Mucosa of gallbladder (tissue), 1 donor: ENCODE measurements at places on chromosomes 7 and 10. TPM values are rescaled to one million over a fixed set of nuclear protein-coding genes. Genes with fewer than 3 reads are reported as not detected.

- no peak for DNase-seq
Observed at GRCh38 chr7:151677581-151678226, 158.0 kb upstream of the RHEB start.

DNA sequence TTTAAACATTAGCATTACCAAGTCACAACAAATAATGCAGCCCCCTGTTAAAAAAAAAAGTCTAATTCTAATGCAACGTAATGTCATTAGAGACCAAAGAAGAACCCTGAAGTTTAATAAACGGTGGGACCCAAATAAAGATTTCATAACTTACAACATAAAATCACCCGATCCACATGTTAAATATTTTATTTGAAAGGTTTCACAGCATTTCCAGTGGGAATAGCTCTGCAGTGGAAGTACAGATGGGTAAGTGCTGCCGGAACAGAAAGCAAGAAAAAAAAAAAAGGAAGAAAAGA lies 320.6 kb upstream of the ZMIZ1 start:
- no peak for DNase-seq

DNA sequence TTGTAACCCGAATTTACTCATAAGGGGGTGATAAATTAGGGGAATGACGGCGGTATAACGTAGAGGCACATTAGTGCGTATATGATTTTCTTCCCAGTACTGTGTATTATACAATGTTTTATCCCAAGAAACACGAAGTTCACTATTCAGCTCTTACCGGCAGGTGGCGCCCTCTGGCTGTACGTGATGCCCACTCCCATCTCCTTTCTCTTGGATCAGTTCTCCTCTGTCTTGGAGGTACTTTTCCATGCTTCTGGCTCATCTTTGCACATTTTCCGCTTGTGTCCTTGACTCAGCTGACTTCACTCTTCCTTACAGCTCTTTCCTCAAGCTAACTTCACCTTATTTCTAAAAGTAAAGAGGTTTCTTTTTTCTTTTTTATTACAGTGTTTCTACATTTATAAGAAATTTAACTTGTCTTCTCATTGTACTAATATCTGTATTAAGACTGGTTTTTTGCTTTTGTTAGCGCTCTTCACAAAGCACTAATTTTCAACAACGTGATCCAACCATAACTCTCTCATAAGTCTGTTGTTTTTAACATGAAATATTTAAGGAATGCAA lies 21.3 kb downstream of the TMEM176B start:
- DNase-seq, result peak; percentile 89

GRCh38 chr10:69413221-69413865 lies 3.4 kb downstream of the TACR2 start:
- DNase-seq, result peak; percentile 56

Gene JCAD
- total RNA-seq, result 25.8 TPM

- no peak for DNase-seq
Observed at GRCh38 chr7:44461387-44461786, 29.1 kb downstream of the NUDCD3 start.

- DNase-seq, result no peak
Observed at GRCh38 chr10:99621454-99622251, 1.4 kb upstream of the SLC25A28 start.

Gene THSD7A
- total RNA-seq, result 15.0 TPM

DNA sequence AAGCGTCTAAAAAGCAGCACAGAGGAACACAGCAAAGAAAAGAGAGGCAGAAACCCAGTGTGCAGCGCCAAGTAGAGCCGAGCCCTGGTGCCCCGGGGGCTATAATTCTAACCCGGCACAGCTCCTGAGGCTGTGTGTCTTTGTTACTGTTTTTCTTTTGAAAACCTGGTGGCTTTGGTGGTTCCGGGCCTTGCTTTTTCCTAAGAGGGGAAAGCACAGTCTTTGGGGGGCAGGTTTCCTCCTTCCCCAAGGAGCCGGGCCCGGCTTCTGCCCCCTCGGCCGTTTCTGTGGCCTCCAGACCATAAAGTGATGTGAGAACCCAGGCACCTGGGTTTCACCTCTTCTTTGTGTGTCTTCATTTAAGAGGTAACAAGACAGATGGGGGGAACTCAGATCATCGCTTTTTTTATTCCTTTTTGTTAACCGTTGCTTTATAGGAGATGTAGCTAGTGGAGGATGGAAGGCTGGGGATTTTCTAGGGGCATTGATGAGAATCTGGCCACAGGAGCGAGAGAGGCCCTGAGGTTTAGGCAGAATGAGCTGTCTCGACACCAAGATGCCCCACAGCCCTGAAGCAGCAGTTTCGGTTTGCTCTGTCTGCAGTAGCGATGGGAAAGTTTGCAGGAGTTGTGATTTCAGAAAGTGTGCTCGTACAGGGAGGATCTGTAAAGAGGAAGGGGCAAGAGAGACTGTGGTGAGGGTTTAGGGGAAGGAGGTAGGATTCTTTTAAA lies 367.8 kb upstream of the GALNT17 start:
- no peak for DNase-seq

Gene ASZ1
- total RNA-seq, result not detected

Gene GALNT17
- total RNA-seq, result 1.7 TPM

- DNase-seq, result no peak
Observed at GRCh38 chr7:101956130-101956529, 138.7 kb downstream of the CUX1 start.

Gene MLXIPL
- 117 TPM for total RNA-seq

DNA sequence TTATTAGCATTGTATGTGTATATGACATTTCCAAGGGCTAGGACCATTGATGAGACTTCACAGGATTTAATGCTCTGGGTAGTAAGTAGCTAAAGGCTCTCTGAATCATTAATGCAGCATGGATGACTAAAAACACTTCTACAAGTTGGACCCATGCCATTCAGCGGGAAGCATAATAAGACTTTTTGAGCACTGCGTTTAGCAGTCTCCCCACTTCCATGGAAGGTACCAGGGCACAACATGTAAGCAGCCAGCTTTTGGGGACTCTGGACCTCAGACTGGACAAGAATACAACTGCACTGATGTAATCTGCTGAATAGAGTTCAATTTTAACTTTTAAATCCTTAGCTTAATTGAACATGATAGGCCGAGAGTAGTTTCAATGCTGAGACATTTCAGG lies 191.7 kb upstream of the IMMP2L start:
- DNase-seq, result no peak

Gene LRRC61
- total RNA-seq, result 11.7 TPM

Gene NPY4R
- total RNA-seq, result 0.14 TPM

GRCh38 chr7:105339404-105340323 lies 49.1 kb downstream of the SRPK2 start:
- DNase-seq, result no peak

GRCh38 chr10:113665352-113665751 lies 1.5 kb upstream of the NRAP start:
- no peak for DNase-seq

DNA sequence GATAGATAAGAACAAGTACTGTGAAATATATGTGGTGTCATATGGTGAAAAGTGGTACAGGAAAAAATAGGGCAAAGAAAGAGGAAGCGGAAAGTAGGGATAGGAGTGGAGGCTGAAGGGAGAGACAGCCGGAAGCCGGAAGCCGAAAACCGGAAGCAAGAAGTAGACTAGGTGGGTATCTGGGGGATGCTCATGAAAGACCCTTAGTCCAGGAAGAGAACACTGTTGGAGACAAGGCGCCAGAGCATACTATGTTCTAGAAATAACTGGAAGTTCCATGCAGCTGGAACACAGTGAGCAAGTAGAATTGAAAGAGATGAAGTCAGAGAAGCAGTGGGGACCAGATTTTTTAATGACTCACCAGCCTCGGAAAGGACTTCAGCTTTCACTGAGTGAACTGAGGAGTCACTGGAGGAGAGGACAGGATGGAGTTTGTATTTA lies 22.5 kb downstream of the ST8SIA6 start:
- DNase-seq, result no peak

- DNase-seq, result no peak
Observed at GRCh38 chr10:61166489-61166888, 222.5 kb upstream of the RHOBTB1 start.

Gene SEMA3E
- total RNA-seq, result 19.8 TPM

Gene CNTNAP2
- total RNA-seq, result 1.6 TPM

Gene ZMIZ1
- total RNA-seq, result 107 TPM

Gene SNX8
- total RNA-seq, result 20.5 TPM

DNA sequence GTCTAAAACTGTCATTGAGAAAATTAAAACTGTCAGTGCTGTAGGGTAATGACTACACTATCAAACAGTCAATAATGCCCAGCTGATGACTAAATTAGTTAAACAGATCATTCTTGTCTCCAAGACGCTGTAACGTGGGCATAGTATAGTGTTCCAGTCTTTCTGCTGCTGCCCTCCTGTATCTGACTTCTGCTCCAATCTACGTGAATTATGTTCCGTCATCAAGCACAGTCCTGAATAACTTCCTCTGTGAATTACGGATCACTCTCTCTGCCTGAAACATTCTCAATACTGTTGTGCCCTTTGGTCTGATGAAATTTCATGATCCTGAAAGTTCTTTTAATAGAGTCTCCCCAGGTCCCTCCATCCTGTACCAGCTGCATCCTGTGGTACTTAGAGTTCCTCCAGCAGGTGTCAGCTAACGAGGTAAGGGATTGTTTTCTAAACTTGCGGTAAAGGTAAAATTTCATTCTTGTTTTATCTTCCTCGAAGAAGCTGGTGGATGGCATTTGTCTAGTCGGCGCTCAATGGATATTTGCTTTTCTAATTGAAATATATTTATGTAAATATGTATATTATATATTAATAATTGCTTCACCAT lies 393.5 kb upstream of the ADARB2 start:
- no peak for DNase-seq

DNA sequence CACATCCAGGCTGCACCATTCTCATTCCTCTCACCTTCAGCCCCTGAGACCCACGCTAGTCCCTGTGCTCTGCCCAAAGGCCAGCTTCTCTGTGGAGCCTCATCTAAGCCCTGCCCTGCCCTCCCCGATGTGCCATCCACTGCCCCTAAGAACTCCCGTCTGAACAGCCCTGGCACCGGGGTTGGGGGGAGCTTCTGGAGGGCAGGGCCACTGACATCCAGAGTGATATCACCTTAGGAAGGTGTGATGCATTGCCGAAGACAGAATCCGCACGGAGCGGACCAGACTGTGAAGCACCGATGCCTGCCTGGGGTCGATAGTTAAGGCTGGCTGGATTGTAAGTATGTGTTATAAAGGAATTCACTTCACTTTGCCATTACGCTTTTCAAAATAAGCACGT lies 511.0 kb downstream of the PTPRN2 start:
- DNase-seq, result no peak

Gene FGFBP3
- total RNA-seq, result 0.72 TPM

GRCh38 chr7:114081606-114082425 lies 163.0 kb upstream of the PPP1R3A start:
- DNase-seq, result peak; percentile 22

- DNase-seq, result no peak
Observed at GRCh38 chr7:49396229-49396628, 377.2 kb upstream of the VWC2 start.

GRCh38 chr10:114485696-114486400 lies 81.5 kb upstream of the AFAP1L2 start:
- no peak for DNase-seq

DNA sequence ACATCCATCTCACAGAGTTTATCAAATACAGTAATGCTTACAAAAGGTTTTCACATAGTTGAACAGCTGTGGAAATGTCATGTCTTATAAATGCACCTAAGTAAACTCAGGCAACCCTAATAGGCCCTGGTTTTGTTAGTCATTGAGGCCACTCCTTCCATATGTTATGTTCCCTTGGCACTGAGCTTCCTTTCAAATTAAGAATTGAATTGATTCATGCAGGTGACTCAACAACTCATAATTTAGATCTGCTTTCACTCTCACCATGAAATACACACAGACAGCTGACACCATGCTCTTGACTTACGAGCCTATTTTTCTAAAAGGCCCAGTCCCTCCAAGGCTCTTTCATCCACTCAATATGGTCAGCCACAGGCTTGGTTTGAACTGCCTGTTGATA lies 476.9 kb downstream of the KCNMA1 start:
- DNase-seq, result peak; percentile 28

- DNase-seq, result no peak
Observed at GRCh38 chr7:21128062-21128817, 299.6 kb upstream of the SP4 start.

Gene GIMAP8
- total RNA-seq, result 11.4 TPM

DNA sequence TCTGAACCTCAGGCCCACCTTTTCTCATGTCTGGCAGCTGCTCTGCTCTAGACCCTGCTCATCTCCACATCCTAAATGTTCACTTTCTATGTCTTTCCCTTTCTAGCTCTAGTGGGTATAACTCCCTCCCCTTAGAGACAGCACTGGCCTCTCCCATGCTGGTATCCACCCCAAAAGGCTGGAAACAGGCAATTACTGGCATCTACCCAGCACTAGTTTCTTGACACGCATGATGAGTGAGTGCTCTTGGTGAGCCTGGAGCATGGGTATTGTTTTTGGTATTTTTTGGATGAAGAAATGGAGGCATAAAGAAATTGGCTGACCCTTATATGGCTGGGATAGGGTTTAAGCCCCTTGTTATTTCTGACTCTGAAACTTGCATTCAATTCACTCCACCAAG lies 156.0 kb downstream of the EGFR start:
- no peak for DNase-seq

Gene OR2A1
- not detected for total RNA-seq

Gene CDNF
- 0.98 TPM for total RNA-seq

DNA sequence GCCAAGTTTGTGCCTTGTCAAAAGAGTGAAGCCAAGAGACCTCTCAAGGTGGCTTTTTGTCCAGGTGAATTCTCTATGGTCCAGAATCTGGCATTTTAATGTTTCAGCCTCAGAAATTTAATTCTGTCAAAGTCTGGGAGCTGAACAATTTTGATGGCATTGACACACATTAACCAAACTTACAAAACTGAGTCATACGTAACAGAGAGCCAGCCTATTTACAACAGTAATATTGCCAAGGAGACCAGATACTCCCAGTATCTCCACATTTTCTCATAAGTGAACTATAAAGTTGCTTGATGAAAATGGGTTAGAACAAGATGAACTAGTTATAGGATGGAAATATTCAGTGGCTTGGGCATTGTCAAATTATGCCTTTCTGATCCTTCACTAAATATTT lies 43.8 kb downstream of the PDE6C start:
- DNase-seq, result no peak

DNA sequence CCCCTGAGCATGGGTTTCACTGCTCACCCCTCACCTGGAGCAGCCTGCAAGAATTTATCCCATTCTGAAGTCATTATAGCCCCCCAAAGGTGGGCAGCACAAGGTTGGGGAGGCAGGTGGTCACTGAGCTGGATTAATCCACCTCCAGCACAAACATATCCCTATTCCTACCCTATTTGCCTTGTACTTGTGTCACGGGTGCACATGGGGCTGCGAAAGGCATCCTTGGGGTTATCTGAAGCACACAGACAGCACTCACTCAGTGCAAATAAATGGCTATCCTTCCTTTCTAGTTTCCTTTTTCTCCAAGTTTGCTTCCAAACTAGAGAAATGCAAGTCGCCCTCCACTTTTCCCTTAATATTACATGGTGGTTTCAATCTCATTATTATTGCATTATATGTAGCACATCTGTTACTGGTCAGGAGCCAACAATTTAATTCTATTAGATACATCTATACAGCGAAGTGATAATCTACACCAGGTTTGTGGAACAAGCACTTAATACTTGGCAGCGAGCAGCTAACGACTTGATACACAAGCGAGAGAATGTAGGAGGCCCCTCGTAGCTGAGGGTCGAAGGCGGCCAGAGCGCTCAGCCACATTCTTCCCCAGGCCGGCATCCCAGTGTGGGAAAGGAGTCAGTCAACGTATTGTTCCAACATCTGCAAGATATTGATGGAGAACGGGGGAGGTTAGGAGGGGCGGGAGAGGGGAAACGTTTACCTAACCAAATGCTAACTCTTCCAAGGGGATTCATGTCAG lies 121.3 kb upstream of the HABP2 start:
- no peak for DNase-seq

Gene CRYGN
- total RNA-seq, result 0.43 TPM
